Suppressor macrophage treated with lipopolysaccharide for 1 hour (primary cell): ENCODE measurements at places on chromosomes 4 and X.

DNA sequence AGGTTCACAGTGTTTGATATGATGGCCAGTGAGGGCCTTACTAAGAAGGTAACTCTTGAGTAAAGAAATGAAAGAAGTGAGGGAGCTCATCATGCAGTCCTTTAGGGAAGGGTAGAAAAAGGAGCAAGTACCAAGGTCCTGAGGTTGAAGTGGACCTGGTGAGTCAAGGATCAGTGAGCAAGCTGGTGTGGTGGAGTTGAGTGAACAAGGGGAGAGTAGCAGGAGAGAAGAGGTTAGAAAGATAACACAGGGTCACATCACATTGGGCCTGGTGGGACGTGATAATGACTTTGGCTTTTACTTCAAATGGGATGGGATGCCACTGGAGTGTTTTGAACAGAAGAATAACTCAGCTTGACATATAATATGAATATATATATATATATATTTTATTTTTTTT, 44.7 kb downstream of the OSTC start:
- DNase-seq, result no peak

- no peak for DNase-seq
Observed at GRCh38 chr4:90181644-90182043, 54.5 kb downstream of the CCSER1 start.

- DNase-seq, result no peak
Observed at GRCh38 chr4:100649417-100649816, 131.6 kb upstream of the EMCN start.

DNA sequence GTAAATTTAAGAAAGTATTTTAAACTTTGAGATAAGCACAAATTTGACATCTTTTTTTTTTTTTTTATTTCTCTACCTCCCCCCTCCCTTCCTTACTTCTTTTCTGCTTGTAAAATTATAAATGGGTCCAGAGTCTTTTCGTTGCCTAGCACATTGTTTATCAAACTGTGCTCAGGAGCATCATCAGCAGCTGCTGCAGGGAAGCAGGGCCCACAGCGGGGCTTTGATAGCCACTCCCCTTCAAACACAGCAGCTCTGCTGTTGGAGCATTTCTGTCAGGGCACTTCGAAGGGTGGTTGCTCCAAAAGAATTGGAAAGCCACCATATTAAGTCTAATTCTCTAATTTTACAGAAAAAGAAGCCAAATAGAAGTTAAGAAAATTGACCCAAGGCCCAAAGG, 588.3 kb downstream of the SPRY1 start:
- DNase-seq, result no peak

- no peak for DNase-seq
Observed at GRCh38 chr4:42410446-42410845, 13.2 kb downstream of the SHISA3 start.

DNA sequence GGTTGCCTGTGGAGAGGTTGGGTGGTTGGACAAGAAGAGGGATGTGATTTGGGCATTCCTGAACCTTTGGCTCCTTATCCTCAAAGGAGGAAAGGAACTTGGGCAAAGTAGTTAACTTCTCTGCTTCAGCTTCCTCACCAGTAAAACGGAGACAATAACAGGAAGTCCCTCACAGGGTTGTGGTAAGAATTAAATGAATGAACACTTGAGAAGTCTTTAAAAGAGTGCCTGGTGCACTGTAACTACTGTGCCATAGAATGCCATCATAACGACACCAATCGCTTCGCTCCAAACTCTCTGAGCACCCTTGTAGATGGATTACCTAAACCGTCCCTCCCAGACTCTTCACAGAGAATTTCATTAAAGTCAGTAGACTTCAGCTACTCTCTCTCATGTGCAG, 10.5 kb downstream of the ZCCHC18 start:
- DNase-seq, result no peak

DNA sequence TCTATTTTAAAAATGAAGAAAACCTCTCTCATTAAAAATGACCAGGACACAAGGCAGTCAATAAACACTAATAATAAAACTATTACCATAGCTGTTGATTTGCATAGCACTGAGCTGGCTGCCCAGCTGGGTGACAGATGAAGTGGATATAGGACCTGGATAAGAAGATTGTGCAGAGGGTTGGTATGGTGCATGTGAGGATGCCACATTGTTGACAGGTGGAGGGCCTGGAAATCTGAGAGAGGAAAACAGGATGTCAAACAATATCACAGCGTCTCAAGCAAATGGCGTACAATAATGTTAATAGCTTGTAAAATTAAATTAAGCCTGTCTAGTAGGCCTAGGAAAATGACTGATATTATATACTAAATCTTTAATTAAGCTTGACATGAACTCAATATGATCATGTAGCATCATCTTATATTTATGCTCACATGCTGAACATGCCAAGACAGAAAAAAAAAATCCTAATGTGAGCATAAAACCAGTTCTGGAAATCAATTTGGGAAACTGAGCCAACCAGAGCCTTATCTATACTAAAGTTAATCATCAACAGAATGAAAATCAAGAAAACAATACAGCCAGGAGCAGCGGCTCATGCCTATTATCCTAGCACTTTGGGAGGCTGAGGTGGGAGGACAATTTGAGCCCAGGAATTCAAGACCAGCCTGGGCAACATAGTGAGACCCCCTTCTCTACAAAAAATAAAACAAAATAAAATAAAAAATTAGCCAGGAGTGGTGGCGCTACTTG, 18.6 kb downstream of the SEC24D start:
- no peak for DNase-seq

DNA sequence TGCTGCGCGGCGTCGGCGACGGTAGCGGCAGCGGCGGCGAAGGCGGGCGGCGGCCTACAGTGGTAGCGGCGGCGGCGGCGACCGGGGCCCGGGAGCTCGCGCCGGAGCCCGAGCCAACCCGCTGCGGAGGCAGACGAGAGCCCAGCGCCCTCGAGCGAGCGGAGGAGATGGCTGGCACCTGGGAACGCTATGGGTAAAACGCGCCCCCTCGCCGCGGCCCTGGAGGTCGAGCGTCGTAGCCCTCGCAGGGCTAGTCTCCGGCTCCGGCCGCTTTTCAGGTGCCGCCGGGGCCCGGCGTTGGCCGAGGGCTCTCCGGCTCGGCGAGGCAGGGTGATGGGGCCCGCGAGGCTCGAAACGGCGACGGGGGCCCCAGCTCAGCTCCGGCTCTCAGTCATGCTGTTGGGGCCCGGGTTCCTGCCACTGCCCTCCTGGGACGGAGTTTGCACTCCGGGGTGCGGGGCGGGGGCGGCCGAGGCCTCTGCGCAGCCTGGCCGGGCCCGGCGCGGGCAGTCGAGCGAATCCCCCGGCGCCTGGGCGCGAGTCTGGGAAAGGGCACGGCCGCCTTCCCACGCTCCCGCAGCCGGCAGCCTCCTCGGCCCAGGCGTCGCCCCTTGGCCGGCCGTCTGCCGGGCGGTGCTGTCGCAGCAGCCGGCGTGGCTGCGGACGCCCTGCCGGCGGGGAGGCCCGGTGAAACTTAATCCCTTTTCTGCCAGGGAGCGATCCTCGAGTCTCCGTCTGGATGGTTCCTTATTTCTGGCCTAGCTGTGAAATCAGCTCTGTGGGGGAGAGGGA, 768 bp downstream of the MID2 start:
- peak; percentile 74 for DNase-seq

DNA sequence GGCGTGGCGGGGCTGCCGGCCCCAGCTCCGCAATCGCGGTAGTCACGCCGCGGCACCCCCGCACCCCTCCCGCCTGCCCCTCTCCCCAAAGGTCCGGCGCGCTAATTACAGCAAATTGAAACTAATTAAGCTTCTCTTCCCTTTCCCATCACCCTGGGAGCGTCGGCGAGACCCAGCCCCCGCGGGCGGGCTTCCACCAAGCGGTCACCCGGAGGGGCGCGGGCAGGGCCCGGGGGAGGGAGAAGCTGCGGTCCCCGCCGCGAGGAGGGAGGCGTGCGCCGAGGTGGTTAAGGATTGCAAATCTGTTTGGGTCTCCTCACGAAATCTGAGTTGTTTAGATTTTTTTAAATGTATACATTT, 13.1 kb downstream of the ARX start:
- no peak for DNase-seq

- no peak for DNase-seq
Observed at GRCh38 chrX:108270739-108271396, 167.4 kb downstream of the COL4A6 start.
